ENCODE measurements at places on chromosomes 5 and 9.

GRCh38 chr9:132241840-132242620 lies 80.2 kb downstream of the NTNG2 start:
- no peak for DNase-seq

GRCh38 chr9:87729246-87729645 lies 3.3 kb downstream of the CTSL start:
- DNase-seq = no peak

- DNase-seq = no peak
Observed at GRCh38 chr5:38932854-38933408, 87.1 kb downstream of the OSMR start.

GRCh38 chr9:121353241-121354061 lies 16.6 kb downstream of the STOM start:
- DNase-seq = no peak

- no peak for DNase-seq
Observed at GRCh38 chr5:161786686-161787085, 61.2 kb upstream of the GABRA1 start.

DNA sequence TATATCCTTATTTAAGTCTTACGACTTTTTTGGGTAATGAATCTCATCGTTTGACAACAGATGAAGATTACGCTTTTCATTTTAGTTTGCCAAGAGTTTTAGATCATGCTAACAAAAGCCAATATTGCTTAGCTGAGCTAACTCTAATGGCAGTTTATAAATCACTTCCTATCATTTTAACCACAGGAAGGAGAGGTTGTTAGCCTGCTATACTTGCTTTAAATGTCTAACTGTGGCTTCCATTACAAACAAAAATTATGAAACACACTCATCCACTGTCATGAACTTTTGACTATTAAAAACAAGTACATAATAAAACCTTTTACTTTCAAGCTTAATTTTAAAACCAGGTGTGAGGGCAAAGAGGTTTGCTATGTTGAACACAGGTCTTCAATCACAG lies 53.7 kb upstream of the ANKH start:
- DNase-seq = no peak

GRCh38 chr9:13209498-13209897 lies 70.0 kb downstream of the MPDZ start:
- DNase-seq = no peak

- no peak for DNase-seq
Observed at GRCh38 chr9:134128727-134129679, 6.9 kb upstream of the WDR5 start.

- DNase-seq = no peak
Observed at GRCh38 chr9:132880324-132880661, 1.6 kb downstream of the SPACA9 start.
